BJ (cell line): ENCODE measurements at places on chromosomes 2 and 18.

DNA sequence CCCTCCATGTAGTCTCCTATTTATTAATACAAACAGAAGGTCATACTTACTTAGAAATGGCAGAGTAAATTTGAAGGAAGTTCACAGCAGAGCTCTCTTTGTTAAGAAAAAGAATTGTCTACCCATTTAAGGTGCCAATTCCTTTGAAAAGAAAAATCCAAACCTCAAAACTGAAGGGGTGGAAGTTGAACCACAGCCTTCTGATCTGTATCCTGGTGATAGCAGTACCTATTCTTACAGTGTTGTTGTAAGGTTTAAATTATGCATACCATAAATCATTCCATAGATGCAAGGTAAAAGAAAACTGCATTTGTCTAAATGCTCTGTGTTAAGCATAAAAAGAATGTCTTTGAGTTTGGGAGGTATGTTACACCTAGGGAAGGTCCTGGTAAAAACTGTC is 47.6 kb downstream of the COBLL1 start:
- DNase-seq, result no peak

GRCh38 chr2:24912523-24912922 is 7.5 kb downstream of the ADCY3 start:
- DNase-seq, result no peak

GRCh38 chr18:72673242-72673641 is 129.1 kb upstream of the CBLN2 start:
- DNase-seq, result no peak

- DNase-seq, result no peak
These were observed 10.7 kb downstream of the ACP1 start for GRCh38 chr2:275466-275865.

GRCh38 chr2:135776367-135776766 is 34.7 kb downstream of the UBXN4 start:
- no peak for DNase-seq

GRCh38 chr18:1464444-1465217 is 560.0 kb downstream of the ADCYAP1 start:
- no peak for DNase-seq

DNA sequence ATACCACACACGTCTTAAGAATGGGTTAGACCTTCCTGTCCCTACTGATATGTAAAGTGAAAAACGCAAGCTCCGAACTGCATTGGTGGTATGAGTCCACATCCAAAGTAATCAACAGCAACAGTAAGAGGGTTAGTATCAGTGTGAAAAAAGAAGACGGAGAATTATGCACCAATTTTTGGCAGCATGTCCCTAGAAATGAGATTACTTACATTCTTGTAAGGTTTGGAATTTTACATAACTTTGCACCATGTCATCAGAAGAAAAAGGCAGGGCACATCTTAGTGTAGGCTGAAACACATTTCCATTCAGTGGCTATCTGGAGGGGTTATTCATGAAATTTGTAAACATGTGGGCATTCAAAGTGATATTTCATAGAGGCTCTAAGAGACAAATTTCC is 88.2 kb downstream of the LONRF2 start:
- DNase-seq, result no peak

DNA sequence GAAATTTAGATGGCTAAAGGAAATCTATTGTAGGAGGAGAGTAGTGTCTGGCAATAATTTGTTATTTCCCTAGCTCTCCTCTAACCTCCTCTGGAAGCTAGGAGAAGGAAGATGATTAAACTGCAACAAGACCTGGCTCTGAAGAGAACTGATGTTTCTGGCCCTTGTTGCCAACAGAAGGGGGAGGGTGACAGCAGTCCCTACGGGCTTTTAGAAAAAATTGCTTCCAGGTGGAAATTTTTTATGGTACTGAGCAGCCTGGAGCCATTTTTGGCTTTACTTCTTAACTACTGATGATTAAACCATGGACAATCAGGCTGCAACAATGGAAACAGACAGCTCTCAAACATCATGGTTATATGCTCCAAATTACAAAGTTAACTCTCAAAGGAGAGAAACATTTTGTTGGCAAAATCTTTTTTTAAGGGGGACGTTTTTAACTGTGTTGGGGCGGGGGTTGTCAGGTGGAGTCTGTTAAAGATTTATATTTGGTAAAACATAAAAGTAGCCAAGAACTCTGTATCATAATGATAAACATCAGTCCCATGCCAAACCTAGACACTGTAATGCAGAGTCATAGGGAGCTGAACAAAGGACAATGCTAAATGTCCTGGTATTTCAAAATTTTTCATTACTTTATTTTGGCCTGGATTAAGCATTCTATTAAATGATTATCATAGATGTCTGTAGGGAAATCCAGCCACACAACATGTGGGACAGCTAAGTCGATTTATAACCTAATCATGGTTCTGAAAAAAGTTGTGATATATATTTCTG is 70.0 kb downstream of the EXOC6B start:
- peak; percentile 23 for DNase-seq

DNA sequence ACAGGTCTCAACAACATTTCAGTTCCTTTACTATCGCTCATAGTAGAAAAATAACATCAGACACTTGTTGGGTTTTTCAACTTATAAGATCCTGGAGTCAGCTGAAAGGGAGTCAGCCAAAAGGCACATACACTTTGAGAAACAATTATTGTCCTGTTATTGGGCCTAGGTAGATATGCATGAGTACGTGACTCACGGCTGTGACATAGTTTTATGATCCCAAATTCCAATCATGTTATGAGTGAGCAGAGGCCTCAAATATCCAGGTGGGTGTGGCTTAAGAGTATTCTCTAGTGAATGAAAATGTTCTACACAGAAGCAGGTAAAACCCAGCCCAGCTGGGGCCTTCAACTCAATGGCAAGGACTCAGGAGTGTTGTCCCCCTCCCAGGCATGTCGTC is 27.2 kb downstream of the SERPINB8 start:
- no peak for DNase-seq
